Skeletal muscle cell (primary cell): ENCODE measurements at places on chromosomes 4 and X.

- DNase-seq, result no peak
These were observed 156.2 kb downstream of the ENOX2 start for GRCh38 chrX:130746709-130747342.

DNA sequence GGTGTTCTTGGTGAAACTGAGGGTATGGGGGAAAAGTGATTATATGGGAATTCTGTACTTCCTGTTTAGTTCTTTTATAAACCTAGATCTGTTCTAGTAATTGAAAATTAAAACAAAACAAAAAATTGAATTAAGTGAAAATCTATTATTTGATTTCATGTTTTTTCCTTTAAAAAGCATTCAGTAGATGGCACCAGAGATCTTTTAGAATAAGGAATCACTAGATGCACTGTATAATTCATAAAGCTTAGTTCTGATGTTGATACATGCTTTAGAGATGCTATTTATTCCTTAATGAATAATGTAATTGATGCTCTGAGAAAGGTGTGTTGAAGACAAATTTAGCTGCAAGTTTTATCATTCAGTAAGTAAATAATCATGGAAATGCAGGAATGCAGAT is 87.3 kb downstream of the LCORL start:
- no peak for DNase-seq

- no peak for DNase-seq
These were observed 105.1 kb downstream of the ADRA2C start for GRCh38 chr4:3871181-3871852.

DNA sequence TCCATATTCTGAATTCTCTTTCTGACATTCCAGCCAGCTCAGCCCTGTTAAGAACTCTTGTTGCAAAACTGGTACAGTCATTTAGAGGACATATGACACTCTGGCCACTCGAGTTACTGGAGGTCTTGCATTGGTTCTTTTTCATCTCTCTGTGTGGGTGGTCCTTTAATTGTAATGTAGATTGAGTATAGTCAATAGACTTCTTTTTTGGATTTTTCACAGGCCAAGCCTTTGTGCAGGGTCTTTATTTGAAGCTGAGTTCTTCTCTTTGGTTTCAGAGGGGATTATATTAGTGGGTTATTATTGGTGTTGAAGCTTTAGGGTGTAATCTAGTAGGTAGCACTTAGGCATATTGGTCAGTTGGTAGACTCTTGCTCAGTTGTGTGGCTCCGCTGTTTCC is 118.0 kb upstream of the GIMD1 start:
- DNase-seq, result no peak

GRCh38 chrX:131789664-131790063 is 233.4 kb upstream of the STK26 start:
- DNase-seq, result no peak

GRCh38 chr4:112274959-112275358 is 10.7 kb downstream of the TIFA start:
- no peak for DNase-seq

DNA sequence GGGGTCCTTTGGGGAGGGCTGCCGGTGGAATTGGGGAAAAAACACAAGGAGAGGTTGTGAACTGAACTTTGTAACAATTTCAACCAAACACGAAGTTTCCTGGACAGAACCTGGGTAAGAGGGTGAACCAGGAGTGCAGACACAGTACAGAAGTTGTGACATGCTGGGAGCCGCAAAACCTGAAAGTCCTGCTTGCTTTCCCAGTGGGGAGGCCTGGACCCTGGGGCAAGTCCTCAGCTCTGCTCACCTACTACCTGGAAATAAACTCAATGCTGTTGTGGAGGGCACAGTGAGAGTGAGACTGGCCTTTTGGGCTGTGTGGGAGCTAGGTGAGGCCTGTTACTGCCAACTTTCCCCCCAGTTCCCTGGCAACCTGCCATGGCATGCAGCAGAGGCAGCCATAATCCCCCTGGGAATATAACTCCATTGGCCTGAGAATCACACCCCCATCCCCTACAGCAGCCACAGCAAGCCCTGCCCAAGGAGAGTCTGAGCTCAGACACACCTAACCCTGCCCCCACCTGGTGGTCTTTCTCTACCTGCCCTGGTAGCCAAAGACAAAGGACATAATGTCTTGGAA is 162.8 kb downstream of the THOC2 start:
- DNase-seq, result no peak

- no peak for DNase-seq
These were observed 938 bp downstream of the GPR34 start for GRCh38 chrX:41689711-41690110.

GRCh38 chr4:32207456-32207855 is 1487.3 kb downstream of the PCDH7 start:
- no peak for DNase-seq
